NK-92 treated with Interleukin-12 subunit alpha and Interleukin-12 subunit beta, amount 100 ng/mL, for 24 hours (cell line): ENCODE measurements at places on chromosomes 5 and 9.

GRCh38 chr9:4062966-4063365 lies 236.9 kb downstream of the GLIS3 start:
- no peak for DNase-seq

- no peak for DNase-seq
Measured at GRCh38 chr9:99947395-99947794, 40.9 kb downstream of the STX17 start.

GRCh38 chr5:160960592-160960991 lies 108.6 kb upstream of the ATP10B start:
- DNase-seq, result no peak

DNA sequence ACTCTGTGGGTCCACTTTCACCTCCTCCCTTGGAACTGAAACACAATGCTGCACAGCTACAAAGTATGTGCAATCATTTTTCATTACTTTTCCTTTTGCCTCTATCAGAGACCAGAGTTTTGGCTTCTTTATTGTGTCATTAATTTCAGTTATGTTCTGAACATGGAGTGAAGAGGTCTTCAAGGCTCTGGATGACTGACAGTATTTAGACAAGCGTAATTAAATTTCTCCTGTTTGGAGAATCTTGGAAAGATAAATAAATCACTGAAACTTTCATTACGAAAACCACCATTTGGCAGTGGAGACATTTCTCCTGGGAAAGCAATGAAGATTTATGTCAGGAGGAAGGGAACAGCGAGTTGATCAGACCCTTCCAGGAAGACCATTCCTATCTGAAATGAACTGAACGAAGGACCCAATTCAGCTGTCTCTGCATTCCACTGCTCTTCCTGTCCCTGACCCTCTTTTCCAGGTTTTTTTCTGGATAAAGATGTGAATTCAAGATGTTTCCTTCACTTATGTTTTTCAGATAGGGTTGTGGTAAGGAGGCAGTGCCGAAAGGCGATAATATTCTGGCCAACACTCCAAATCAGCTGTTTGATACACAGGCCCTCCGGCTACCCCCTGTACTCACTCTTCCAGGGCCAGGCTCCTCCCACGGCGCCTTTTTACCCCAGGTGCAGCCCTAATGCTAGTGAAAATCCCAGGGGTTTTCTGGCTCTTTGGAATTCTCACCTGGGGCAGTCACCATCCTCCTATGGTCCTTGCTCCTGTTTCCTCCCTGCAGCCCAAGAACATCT lies 77.2 kb upstream of the OSMR start:
- DNase-seq, result no peak

DNA sequence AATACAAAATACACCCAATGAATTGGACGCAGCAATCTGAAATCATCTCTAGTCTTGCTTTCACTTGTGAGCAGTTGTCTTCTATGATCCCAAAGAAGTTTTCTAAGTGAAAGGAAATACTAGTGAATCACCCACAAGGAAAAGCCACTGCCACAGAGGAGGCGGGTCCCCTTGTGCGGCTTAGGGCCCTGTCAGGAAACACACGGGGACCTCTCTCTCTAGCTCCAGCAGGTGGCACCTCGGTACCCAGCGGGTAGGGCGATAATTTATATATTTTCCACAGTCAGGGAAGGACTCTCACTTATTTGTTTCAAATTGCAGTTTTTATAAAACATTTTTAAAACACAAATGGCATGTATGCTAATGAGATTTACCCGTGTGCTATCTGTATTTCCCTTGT lies 417.1 kb downstream of the KDM4C start:
- DNase-seq, result no peak

DNA sequence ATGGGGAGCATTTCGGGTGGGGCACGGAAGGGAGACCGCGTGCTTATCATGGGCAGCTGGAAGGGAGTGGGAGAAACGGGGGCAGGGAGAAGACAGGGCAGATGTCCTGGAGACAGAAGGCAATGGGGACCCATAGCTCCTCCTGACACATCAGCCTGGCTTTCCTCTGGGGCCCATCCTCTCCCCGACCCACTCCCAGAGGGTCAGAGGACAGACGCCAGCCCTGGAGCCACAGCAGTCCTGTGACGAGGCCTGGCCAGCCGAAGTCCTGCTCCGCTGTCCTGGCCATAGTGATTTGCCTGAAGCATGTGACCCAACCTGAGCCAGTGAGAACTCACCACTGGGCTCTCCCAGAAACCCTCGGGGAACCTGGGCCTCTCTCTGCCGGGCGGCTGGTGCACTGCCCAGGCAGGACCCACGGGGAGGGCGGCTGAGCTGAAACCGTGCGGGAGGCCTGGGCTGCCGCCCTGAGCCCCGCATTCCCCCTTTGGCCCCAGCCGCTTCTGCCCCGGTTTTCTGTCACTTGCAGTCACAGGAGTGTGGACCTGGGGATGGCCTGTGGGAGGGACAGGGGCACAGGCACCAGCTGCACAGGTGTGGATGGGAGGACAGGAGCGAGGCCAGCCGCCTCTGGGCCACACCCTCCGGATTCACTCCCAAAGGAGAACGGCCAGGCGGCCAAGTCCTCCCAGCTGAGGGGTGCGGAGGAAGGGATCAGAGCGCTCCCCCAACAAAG lies 19.8 kb downstream of the ADAMTS2 start:
- DNase-seq, result no peak

- no peak for DNase-seq
Measured at GRCh38 chr5:149549461-149550267, 1.6 kb downstream of the CSNK1A1 start.

- no peak for DNase-seq
Measured at GRCh38 chr5:10990634-10991033, 229.6 kb upstream of the DAP start.

DNA sequence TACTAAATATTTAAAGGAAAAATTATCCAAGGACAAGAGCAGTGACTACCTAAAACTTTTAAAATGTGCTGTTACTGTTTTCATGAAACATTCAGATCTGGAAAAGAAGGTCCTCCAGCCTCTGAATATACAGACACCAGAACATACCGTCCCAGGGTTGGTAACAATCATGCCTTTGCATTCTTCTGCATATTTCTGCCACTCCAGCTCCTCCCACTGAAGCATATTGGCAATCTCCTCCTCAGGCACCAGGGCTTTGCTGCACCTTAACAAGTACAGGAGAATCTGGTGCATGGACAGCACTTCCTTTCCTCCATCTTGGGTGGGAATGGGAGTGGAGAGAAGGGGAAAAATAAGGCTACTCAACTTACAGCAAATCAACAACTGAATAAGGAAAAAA lies 60.0 kb downstream of the DROSHA start:
- DNase-seq, result no peak

GRCh38 chr9:116420993-116421538 lies 266.0 kb upstream of the TRIM32 start:
- DNase-seq, result no peak

DNA sequence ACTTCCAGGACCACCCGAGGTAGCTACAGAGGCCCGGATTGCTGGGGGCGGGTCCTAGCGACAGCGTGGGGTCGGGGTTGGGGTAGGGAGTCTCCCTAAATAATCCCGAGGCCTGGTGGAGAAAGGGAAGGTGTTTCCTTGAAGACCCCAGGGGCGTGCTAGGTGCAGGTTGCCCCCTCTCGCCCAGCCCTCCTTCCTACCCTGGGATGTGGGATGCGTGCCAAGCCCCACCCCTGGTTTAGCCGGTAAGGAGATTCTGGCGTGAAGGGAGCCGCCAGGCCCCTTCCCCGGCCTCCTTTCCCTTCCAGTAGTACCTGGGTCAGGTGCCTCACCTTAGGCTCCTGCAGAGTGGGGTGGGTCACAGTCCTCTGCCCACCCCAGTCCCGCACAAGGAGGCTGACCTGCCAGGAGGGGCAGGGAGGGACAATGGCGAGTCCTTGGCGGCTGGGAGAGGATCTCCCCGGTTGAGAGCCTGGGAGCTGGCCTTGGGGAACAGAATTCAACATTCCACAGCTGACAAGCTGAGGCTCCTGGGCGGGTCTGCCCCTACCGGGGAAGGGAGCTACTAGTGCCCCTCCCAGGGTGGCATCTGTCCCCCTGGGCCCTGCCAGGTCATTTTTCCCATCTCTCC lies 674 bp downstream of the TSPAN17 start:
- no peak for DNase-seq

DNA sequence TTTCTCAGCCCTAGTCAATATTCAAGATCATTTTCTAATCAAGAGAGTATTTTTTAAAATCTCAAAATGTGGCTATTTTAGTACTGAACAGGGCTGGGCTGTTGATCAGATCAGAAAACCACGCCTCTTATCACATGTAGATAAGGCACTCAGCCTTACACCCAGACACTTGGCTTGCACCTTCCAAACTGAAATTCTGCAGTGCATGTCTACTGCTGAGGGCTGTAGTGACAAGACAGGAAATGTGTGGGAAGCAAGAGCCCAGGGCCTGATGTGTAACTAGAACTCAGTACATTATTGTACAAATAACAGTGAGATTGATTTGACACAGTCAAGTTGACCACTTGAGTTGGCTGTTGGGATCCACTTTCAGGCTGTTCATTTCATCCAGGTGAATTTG lies 48.6 kb downstream of the UBE2QL1 start:
- no peak for DNase-seq

- no peak for DNase-seq
Measured at GRCh38 chr5:95519151-95519550, 35.6 kb downstream of the SKIC3 start.

GRCh38 chr5:52989781-52990527 lies 802 bp downstream of the ITGA2 start:
- DNase-seq, result no peak
